Activated CD8-positive, alpha-beta T cell treated with anti-CD3 and anti-CD28 coated beads, Interleukin-2, amount 10 ng/mL, durations not matched to agents 7 days and 5 days (primary cell): ENCODE measurements at places on chromosomes 2 and 18.

DNA sequence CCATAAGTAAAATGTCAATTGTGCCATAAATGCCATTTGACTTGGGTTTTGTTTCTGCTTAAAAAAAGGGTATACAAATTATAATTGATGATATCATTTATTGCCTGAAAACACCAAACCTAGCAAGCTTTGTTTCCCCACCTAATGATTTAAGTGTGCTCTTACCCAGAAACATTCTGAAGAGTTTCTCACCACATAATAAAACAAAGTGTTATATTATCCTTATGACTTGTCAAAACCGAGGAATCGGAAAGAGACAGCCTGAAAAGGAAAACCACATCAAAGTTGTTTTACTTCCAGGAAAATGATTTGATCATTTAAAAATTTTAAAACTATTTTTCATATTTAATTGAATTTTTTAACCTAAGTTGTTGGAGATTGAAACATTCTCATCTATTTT, 170.5 kb upstream of the SLC39A10 start:
- DNase-seq, result no peak

GRCh38 chr2:62604336-62604735, 98.3 kb upstream of the TMEM17 start:
- no peak for DNase-seq

- no peak for DNase-seq
Observed at GRCh38 chr2:203786549-203787351, 80.3 kb downstream of the CD28 start.

DNA sequence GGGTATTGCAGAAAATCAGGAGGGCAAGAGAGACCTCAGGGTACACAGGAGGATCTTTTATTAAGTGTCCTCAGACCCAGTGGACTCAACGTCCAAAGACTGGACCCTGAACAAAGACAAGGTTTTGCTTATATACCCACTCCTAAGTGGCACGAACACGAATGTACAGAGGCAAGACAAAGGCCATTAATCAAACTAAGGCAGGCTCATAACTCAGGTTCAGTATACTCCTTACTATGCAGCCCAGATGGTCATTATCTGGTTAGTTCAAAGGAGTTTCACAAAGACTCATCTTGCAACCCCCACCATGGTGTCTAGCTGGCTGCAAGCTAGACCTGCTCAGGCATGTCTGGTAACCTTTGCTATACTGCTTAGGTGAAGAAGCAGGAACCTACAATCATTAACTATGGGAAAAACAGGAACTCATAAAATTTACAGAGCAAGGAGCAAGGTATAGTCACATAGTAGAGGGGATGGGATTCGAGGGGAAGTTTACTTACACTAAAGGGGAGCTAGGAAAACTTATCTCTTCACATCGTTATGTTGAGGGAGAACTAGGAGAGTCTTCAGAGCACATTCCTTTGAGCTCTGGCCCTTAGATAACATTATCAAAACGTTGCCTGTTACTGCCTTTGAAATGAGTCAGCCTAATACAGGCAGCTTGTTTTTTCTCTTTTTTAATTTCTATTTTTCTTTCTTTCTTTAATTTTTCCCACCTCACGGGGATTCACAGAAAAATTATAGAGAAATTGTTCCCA, 33.9 kb downstream of the SLC4A3 start:
- DNase-seq, result no peak
